ENCODE measurements at places on chromosomes 5 and 9.

DNA sequence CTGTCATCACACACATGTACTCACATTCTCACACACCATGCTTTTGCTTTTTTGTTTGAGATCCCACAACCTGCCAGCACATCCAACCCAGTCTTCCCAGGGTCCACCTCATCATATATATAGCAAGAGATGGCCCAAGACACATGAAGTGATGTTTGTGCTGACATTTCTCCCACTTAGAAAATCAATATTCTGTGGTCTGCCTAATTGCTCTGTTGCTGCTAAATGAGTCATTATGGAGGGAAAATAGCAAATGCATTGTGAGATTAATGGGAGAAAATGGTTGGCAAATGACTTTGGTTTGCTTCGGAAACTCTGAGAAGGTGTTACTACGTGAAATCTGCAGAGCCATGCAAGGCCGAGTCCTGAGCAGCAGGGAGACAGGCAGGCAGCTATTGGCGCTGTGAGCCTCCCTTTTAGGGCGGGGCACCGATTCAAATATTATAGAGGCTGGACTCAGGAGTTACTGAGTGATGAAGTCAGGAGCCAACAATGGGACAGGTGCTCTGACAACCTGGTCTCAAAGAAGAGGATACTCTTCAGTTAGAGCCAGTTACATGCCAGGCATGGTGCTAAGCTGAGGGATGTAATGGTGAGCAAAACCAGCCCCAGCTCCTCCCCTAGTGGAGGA is 62.8 kb downstream of the DAB2IP start:
- no peak for DNase-seq

DNA sequence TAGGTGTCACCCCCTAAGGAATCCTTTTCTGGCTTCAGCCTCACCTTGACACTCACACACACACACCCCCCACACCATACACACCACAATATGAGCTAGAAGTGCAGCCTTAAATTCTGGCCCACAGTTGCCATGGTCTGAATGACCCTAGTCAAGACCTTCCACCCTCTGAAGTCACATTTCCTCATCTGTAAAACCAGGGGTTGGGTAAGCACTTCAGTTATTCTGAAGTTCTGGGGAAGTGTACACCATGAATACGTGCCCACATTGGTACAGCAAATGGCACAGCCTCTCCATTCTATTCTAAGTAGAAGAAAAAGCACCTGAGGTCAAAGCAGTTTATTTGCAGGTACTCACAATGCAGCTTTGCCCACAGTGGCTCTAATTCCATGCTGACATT is 372.8 kb upstream of the KLF4 start:
- DNase-seq, result no peak

DNA sequence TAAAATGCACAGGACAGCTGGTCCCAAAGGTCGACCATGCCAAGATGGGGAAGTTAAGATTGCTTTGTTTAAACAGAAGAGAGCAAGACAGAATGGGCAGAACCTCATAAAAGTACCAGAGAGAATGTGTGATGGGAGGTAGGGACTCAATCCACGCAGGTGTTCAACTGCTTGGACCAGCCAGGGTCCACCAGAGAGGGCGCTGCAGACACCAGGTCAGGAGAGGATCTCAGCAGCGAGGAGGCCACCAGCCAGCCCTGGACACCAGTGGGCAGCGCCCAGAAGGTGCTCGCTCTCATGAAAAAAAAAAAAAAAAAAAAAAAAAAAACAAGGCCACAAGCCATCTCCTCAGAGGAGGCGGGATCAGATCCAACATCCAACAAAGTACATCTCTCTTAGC is 81.8 kb downstream of the SHC3 start:
- DNase-seq, result no peak

DNA sequence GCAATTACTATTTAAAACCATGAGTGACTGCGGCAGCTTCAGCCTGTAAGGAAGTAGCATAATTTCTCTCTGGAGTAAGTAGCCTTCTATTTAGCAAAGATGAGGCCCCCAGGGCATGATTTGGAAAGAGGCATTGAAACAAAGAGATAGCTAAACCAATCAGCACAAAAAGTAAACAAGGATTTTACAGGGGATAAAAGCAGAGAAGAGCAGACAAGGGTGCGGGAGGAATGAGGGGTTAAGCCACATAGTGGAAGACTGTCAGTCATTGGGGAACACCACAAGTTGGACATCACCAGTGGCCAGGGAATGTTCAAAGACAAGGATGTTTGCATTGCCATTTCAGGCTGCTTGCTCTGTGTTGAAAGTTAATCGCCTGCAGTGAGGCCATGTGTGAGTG is 24.0 kb upstream of the C5orf63 start:
- DNase-seq, result no peak

DNA sequence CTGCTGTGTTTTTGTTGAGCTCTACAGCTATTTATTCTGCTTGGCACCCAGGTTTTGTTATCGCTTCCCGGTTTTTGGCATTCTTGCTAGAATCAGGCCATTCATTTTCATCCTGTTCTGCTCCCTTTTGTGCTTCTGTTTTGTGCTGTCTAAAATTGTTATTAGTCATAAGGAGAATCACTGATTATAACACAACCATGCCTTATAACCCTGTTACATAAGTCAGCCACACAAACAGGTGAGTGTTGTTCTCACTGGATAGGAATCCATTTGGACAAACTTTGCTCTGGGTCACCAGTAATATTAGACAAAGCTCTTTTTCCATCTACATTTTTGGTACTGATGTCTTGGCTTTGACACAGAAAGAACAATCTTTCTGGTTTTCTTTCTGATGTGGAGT is 622.8 kb downstream of the PSAT1 start:
- no peak for DNase-seq
